ENCODE measurements at places on chromosomes 4 and X. TPM values are rescaled to one million over a fixed set of nuclear protein-coding genes. Genes with fewer than 3 reads are reported as not detected.

GRCh38 chr4:7831858-7832730 lies 107.6 kb downstream of the AFAP1 start:
- peak overlapping the region; percentile 48 for H3K4me3 ChIP-seq
- peaks cover 32% of the 10 kb centered on the region for H3K36me3 ChIP-seq
- H3K27me3 ChIP-seq = no peaks in the 10 kb centered on the region
- no peak for DNase-seq

STPG2 gene
- 0.77 TPM for total RNA-seq

GRCh38 chrX:16333453-16333852 lies 166.2 kb downstream of the MAGEB17 start:
- no peaks in the 10 kb centered on the region for H3K4me1 ChIP-seq
- H3K4me3 ChIP-seq = no peak overlapping the region
- no peaks in the 10 kb centered on the region for H3K27me3 ChIP-seq
- no peak for DNase-seq
- no peaks in the 10 kb centered on the region for H3K36me3 ChIP-seq

LARP1B gene
- total RNA-seq = 23.6 TPM

DNA sequence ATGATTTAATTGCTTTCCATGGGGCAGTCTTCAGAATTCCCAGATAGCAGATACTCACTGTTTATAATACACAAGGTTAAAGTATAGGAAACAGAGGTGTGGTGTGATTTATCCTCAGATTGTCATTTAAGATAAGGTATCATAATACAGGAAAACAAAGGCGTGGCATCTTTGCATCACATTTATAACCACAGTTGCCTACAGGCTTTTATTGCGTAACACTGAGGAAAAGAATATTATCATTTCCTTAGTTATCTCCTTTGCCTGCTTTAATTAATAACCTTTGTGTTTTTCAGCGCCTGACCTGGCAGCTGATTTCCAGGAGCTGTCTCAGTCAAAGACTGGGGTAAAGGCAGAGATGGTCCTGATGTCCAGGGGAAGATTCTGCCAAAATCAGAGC lies 68.8 kb downstream of the SSX7 start:
- H3K4me1 ChIP-seq = no peaks in the 10 kb centered on the region
- peaks cover 10% of the 10 kb centered on the region for H3K27me3 ChIP-seq
- H3K36me3 ChIP-seq = no peaks in the 10 kb centered on the region
- no peak for DNase-seq

EXOC1 gene
- total RNA-seq = 38.8 TPM

- no peak for DNase-seq
- H3K27ac ChIP-seq = no peak overlapping the region
- H3K4me3 ChIP-seq = no peak overlapping the region
- no peaks in the 10 kb centered on the region for H3K36me3 ChIP-seq
- peaks cover 14% of the 10 kb centered on the region for H3K4me1 ChIP-seq
Measured at GRCh38 chr4:54781756-54782155, 124.0 kb downstream of the KIT start.

PLAC8 gene
- not detected for total RNA-seq

ADH7 gene
- total RNA-seq = not detected

DNA sequence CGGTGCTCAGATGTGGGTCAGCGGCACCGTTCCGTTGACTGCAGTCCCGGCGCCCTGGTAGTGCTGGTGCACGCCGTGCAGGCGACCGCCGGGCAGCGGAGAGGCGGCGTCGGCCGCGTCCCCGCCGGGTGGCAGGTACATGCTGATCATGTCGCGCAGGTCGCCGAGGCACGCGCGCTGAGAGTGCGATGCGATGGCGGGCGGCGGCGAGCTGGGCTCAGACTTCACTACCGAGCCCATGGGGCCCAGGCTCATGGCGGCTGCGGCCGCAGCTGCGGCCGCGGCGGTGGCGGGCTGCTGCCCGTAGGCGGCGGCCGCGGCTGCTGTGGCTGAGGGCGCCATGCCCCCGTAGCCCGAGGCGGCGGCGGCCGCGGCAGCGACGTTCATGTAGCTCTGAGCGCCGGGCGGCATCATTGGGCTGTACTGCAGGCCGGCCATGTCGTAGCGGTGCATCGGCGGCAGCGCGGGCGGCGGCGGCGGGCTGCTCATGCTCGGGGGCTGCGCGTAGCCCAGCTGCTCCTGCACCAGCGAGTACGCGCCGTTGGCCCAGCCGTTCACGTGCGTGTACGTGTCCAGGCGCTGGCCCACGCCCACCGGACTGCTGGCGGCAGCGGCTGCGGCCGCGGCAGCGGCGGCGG lies 1.0 kb downstream of the SOX3 start:
- H3K27me3 ChIP-seq = peaks cover 74% of the 10 kb centered on the region
- H3K4me1 ChIP-seq = peaks cover 14% of the 10 kb centered on the region
- no peak overlapping the region for H3K27ac ChIP-seq
- H3K4me3 ChIP-seq = no peak overlapping the region
- peak; percentile 91 for DNase-seq
